H1 (cell line): ENCODE measurements at places on chromosomes 13 and 19. TPM values are rescaled to one million over a fixed set of nuclear protein-coding genes. Genes with fewer than 3 reads are reported as not detected.

DNA sequence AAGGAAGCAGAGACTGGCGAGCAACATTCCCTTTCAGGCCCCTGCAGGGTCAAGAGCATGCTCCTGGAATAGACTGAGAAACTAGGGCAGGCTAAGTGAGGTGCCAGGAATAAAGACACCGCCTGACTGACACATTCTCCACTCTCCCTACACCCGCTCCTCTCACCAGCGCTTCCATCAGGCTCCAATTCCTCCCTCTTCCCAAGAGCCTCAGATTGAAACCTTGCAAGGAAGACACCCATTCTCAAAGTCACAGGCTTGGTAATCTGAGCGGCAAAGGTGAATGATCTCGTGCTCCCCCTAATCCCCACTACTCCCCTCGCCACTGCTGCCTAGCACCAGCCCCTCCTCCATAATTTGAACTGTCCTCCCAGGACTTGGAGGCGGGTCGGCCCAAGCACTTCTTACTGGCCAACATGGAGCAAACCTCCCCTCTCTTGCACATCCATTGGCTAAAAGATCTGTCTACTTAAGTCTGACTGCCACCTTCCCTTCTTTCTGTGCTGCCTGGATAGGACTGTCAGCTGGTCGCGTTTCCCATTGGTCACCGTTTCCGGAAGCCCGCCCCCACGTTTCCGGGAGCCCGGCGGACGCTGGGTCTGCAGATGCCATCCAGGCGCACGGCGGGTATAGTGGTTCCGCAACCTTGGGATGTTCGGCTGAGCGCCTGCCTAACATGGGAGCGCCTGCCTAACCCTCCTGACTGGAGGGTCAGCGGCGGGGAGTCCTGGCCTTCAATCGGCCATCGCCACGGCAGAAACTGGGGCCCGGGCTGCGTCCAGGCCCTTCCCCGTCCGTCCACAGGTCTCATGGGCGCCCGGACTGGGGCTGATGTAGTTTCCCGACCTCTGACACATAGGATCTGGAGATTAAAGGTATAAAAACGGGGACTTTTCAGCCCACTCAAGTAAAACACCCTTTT lies 33.6 kb downstream of the ZNF383 start:
- DNase-seq, result no peak

Gene TRAPPC2B
- total RNA-seq, result 7.9 and 8.7 TPM in 2 replicates

Gene LHB
- total RNA-seq, result not detected in 2 replicates

Gene PSPN
- 1.9 and 2.1 TPM in 2 replicates for total RNA-seq

DNA sequence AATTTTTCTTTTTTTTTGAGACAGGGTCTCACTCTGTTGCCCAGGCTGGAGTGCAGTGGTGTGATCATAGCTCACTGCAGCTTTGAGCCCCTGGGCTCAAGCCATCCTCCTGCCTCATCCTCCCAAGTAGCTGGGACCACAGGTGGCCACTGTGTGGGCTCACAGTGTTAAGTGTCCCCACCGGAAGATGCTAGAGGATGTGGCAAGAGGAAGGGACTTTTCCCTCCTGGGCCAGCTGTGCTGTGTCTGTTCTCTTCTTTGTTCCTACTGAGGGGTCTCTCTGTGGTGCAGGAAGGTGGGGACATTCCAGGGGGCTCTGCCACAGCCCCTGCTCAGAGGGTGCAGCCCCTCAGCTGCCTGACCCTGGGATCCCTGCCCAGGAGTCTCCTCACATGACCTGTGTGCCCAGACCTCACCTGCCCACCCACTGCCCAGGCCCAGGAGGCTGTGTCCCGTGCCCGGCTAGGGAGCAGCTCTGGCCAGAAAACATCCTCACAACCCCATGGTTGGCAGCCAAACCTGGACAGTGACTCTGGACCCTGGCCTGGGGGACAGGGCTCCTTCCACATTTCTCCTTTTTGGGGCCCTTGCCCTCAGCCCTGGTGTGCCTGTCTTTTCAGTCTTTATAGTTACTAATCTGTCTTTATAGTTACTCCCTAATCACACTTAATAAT lies 14.4 kb upstream of the ANKRD10 start:
- DNase-seq, result no peak

GRCh38 chr13:44815623-44816022 lies 173.6 kb downstream of the NUFIP1 start:
- DNase-seq, result peak; percentile 27

- DNase-seq, result no peak
These were observed 33.6 kb downstream of the CEBPG start for GRCh38 chr19:33407140-33407551.

Gene CNMD
- total RNA-seq, result 113 and 122 TPM in 2 replicates

DNA sequence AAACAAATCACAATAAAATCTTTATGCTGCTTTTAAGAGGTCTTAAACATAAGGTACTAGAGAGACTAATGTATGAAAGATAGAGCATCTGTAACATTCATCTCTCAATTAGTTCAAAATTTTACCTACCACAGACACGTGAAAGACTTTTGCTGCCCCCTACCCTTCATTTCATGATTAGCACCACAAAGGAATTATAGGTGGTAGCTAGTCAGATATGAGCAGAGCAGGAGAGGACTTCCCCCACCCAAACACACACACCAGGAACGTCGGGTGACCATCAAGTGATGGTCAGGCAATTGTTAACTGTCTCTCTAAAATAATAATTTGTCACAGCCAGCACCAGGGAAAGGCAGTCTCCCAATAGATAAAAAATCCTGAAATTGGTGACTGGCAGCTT lies 1531.7 kb upstream of the SPRY2 start:
- no peak for DNase-seq
